ENCODE measurements at places on chromosomes 1 and 21. TPM values are rescaled to one million over a fixed set of nuclear protein-coding genes. Genes with fewer than 3 reads are reported as not detected.

DNA sequence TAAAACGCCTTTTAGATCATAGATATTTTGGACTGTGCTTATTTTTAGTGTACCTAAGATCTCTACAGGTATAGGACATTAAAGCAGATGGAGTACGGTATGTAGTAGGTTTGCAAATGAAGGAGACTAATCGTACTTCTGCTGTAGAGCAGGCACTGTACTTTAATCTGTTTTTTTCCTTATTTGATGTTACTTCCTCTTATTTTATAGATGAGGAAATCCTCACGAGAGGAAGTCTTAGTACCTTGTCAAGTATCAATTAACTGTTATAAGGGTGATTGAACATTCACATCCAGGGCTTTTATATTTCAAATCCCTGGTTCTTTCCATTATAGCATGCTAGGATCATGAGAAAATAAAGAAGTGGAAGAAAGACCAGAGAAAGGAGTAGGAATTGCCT lies 41.1 kb downstream of the CACHD1 start:
- no peak for DNase-seq

MANEAL gene
- total RNA-seq = 0.67 TPM

LAX1 gene
- not detected for total RNA-seq

BMP8B gene
- not detected for total RNA-seq

GJA8 gene
- total RNA-seq = not detected

GRCh38 chr1:16017461-16018303 lies at the start of gene HSPB7:
HSPB7 (minus strand) TSS chr1:16018043; CDS start chr1:16017963, 80 bp downstream.
- DNase-seq = peak; percentile 60

XCL1 gene
- not detected for total RNA-seq

DNA sequence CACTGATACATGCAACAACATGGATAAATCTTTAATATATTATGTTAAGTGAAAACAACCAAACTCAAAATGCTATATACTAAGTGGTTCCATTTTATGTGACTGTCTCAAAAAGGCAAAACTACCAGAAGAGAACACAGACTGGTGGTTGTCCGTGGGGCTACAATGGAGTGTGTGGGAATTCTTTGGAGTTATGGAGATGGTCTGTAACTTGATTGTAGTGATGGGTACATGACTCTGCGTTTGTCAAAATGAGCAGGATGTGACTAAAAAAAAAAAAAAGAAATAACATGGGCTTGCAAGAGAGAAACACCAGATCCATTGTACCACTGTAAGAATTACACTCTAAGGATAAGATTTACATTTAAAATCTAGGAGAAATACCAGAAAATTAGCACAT lies 52.2 kb upstream of the KIAA1614 start:
- DNase-seq = no peak

LRRC42 gene
- total RNA-seq = 51.1 TPM

- DNase-seq = no peak
These were observed 48.3 kb upstream of the ARTN start for GRCh38 chr1:43885279-43885801.

TTC13 gene
- 15.8 TPM for total RNA-seq

DNA sequence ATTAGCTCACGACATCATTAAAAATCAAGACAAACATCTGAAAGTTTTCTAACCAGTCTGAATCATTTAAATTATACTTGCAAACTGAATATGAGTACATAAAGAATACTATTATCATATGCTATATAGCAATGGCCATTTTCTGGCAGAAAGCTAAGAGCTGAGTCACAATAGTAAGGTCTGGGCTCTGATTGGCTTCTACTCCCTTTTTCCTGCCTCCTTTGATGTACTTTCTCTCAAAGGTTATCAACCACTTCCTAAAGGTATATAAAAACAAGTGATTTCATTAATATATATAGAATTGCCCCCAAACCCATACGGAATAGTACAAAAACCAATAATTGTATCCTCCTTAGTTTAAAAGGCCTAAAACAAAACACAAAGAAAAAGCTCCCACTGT lies 7.0 kb downstream of the KCNA3 start:
- no peak for DNase-seq

DNA sequence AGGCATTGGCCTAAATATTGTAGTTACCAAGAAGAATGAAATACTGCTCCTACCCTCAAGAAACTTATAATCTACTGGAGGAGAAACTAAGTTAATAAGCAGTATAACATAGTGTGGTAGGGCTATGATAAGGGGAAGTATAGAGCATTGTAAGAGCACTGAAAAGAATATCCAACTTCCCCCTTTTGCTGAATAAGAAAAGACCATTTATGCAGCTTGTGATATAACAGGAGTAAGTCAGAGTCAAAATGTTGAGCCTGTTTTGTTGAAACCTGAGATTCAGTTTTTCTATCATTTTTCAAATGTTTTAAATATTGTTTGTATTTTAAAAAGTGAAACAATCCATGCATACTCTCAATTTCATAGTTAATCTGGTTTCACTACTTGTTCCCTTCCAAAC lies 48.3 kb upstream of the FCRL4 start:
- DNase-seq = no peak

RAB7B gene
- 8.1 TPM for total RNA-seq

DNA sequence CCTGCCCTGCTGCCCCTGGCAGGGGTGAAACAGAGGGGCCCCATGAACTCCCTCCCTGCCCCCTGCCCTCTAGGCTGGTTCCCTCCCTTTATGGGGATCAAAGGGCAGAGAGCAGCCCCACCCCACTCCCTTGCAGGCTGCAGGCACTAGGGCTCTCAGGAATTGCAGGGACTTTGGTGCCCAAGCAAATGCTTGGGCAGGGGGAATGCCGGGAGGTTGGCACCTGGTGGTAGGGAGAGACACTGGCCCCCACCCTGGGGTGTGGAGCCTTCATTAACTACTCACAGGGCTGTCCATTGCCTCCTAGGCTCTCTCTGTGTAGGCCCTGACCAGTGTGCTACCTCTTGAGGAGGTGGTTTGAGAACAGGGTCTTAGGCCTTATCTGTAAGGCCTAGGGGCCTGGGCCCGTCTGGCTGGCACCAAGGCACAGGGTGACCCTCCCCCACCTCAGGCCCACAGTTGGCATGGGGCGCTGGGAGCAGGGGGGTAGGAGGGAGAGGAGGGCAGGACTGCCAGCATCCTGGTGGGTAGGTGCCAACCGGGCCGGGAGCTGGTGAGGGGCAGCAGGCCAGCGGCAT lies 4.7 kb downstream of the ZBTB7B start:
- no peak for DNase-seq

GRCh38 chr21:44350773-44351481 lies 2.5 kb upstream of the TRPM2 start:
- no peak for DNase-seq

DNA sequence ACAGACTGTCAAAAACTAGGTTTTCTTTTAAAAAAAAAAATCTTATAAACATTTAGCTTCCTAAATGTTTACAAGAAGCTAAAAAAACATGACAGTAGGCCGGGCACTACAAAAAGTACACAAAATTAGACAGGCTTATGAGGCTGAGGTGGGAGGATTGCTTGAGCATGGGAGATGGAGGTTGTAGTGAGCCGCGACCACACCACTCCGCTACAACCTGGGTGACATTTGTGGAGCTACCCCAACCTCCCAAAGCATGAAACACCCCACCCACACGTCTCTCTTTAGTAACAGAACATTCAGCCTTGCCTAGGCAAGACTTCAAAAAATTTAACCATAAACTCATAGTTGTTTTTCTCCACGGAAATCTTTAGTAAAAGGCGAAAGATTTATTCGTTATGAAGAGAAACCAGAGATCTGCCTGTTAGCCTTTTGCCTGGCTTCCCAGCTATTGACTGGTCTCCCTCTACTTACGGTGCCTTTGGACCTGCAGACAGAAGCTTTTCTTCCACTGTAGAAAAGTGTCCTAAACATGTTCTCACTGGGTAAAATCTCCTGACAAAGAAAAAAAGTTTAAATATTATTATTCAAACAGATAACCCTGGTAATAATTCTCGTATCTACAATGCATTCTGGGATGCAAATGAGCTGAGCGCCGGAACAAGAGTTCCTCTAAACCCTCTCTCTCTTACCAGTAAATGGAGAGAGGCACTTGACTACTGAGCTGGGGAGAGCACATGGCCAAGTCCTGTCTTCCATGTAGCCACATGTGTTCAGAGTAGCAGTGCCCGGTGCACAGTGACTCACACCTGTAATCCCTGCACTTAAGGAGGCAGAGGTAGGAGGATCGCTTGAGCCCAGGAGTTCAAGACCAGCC lies 9.2 kb downstream of the RNU5D-1 start:
- DNase-seq = peak; percentile 94

DNA sequence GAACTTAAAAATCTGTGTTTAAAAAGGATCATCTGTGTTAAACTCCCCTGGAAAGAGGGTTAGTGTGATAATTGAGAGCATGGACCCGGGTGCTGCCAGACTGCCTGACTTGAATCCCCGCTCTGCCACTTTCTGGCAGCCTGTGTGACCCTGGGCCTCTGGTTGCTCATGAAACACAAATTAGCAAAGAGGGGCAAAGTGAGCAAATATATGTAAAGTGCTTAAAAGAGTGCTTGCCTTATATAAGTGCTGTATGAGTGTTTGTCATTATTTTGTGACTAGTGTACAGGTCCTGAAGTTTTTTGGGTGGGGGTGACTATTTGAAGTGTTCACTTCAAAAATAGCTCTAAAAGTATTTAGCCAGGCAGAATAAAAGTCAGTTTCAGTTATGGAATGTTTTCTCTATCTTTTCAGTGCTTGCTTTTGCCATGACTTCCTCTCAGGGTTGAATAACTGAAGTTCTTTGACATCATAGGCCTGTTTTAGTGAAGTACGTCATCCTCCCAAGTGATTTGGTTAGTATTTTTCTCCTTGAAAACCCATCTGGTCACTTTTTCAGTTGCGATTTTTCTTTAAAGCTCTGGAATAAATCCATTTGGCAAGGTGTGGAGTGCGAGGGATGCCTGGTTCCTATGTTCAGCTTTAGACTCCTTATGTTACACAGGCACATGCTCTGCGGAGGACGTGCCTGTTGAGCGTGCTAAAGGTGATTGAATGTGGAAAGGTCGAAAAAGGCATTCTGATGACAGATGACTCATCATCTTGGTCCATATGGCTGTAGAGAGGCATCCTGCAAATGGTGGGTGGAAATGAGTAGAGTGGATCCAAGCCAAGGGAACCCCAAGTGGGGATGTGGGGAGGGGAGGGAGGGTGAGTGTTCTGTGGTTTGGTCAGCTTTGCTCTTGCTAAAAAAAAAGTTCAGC lies 47.8 kb downstream of the AK4 start:
- peak; percentile 83 for DNase-seq

LAMB3 gene
- 6.1 TPM for total RNA-seq

- no peak for DNase-seq
These were observed 4.9 kb upstream of the ALDH4A1 start for GRCh38 chr1:18907021-18907916.

DNA sequence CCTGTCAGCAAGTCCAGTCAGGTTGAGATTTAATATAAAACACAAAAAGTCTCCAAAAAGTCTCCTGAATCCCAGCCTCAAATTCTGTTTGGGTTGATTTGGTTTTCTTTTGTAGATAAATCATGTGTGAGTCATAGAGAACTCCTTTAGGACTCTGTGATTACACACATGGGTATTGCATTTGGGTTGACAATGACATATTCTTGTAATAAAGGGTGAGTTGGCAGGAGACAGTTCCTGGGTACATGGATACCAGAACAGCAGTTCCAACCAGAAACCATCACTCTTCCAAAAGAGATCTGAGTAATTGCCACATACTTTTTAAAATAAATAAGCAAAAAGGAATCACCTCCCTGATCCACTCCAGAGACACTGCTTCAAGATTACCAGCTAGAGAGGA lies 8.9 kb downstream of the CR2 start:
- DNase-seq = peak; percentile 3

GRCh38 chr1:62621907-62622306 lies 24.6 kb downstream of the ANGPTL3 start:
- peak; percentile 84 for DNase-seq

GRCh38 chr21:26013970-26014369 lies 156.6 kb downstream of the APP start:
- no peak for DNase-seq

RGS13 gene
- total RNA-seq = not detected

DNA sequence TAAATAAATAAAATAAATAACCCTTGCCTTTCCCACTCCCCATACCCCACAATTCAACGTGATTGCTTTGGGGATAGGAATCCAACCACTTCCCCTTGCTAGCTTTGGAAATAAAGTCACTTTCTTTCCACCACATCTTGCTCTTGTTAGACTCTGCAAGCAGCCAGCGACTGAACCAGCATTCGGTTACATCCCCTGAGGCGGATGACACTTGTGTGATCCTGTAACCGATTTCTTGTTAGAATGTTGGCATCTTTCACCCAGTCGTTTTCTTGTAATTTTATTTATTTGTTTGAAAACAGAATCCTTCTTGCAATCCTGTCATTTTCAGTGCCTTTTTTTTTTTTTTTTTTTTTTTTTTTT lies 1.6 kb upstream of the IFNGR2 start:
- DNase-seq = no peak

FBXO28 gene
- total RNA-seq = 32.6 TPM

GRCh38 chr21:15112858-15113257 lies 48.1 kb upstream of the NRIP1 start:
- DNase-seq = no peak

SLAMF8 gene
- total RNA-seq = 1.7 TPM

ASTN1 gene
- 0.41 TPM for total RNA-seq

SELP gene
- total RNA-seq = not detected

DNA sequence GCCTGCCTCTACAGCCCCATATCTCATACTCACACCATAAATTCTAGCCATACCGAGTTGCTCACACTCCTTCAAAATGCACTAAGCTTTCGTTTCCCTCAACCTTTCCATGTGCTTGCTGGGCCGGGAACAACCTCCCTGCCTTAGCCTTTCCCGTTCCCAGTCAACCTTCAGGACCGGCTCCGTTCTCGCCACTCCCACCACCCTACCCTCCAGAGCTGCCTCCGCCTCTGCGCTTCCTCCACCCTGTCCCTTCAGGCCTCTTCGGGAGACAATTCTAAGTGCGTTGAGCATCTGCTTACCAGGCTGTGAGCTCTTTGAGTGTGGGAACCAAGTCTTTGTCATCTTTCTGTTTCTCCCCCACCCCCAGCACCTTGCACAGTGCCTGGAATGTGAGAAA lies 31.6 kb downstream of the KCNN3 start:
- DNase-seq = no peak

COL24A1 gene
- 5.6 TPM for total RNA-seq

DNA sequence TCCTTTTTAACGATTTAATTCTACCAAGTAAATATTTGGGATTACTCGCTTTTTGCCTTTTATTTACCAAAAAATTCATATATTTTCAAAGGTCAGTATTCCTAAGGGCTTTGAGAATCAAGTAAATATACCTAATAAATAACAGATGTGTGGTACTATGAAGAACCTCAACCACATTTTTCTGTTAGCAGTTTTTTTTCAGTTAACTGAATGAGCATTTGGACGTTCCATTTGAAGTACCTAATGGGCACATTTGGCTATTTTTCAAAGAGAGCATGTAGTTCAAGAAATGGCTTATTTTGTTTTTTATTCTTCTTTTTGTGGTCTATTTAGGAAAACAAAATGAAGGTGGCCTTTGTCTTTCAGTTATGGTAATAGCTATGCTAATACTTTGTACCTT lies 253.0 kb downstream of the GPR52 start:
- DNase-seq = no peak

HES5 gene
- 0.22 TPM for total RNA-seq

- no peak for DNase-seq
These were observed 44.1 kb upstream of the DOCK7 start for GRCh38 chr1:62732331-62732730.
